ENCODE measurements at places on chromosomes 3 and 15.

DNA sequence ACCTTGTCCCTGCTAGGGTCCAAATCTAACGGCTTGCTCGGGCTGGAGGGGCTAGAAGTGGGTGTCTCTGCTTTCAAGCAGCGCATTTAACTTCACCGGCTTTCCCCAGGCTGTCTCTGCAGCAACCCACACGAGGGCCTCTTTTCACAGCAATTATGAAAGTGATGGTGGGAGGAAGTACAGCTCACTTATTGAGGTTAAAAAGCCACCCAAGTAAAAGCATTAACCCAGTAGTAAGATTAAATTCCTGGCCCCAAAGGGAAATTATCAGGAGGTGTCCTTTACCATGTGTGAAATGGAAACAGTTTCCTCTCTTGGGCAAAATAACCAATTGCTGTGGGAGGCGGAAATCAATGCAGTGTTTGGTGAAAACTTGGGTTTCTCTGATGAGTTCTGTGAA lies 41.1 kb downstream of the NGRN start:
- DNase-seq = no peak

- DNase-seq = no peak
These were observed 36.1 kb downstream of the NSMCE3 start for GRCh38 chr15:29233566-29233965.

GRCh38 chr3:25293736-25294135 lies 134.3 kb upstream of the RARB start:
- DNase-seq = peak; percentile 1

- DNase-seq = no peak
These were observed 12.5 kb downstream of the PATL2 start for GRCh38 chr15:44698641-44699040.

DNA sequence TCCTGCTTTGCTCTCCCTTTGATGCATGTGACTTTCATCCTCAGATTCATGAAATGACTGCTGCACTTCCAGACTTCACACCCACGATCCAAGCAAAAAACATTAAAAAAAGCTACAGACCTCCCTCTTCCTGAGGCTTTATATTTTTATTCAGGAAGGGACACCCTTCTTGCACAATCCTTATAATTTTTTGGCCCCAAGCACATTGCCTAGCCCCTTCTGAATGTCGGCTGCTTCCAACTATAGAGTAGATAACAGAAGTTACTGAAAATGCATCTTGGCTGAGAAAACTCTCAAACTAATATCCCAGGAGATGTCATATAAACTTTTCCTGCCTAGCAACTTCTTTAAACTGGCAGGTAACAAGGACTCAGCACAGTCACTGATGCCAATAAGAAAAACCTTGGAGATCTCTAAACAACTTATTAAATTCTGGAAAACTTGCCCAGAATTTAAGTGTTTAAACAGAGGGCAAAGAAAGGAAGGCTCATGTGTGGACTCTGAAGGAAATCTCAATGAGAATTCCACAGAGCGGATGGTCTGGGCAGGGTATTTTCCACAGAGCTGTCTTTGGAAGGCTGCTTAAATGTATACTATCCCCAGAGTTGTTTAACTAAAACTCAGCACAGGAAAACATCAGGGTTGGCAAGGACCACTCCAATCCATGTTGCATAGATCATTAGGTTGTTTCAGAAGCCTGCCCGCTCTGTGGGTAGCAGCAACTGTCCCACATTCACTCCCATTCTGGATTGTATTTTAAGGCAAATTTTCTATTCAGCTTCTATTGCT lies 746.8 kb upstream of the LMCD1 start:
- DNase-seq = no peak

GRCh38 chr3:103134023-103134724 lies 699.4 kb downstream of the ZPLD1 start:
- DNase-seq = no peak
